ENCODE measurements at places on chromosomes 7 and 10.

- DNase-seq = no peak
Observed at GRCh38 chr10:32337350-32337749, 9.6 kb downstream of the EPC1 start.

GRCh38 chr7:158121441-158122045, 466.1 kb downstream of the PTPRN2 start:
- DNase-seq = no peak

DNA sequence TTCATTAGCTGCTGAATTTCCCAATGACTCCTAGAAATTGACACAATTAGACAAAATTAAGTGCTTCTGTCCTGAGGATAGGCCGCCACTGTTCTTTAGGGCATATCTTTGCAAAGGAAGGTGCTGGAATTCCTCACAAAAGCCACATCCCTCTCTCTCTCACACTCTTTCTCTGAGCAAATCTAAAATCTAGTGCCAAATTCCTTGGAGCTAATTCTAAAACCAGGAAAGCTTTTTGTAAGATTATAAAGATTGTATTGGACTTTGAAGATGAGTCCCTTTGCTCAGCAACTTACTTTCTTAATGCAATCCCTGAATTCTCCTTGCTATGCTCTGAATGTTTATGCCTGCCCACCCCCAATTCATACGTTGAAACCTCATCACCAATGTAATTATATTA, 288.9 kb downstream of the KCNMA1 start:
- DNase-seq = no peak

GRCh38 chr10:81594991-81595390, 280.0 kb upstream of the NRG3 start:
- DNase-seq = no peak

DNA sequence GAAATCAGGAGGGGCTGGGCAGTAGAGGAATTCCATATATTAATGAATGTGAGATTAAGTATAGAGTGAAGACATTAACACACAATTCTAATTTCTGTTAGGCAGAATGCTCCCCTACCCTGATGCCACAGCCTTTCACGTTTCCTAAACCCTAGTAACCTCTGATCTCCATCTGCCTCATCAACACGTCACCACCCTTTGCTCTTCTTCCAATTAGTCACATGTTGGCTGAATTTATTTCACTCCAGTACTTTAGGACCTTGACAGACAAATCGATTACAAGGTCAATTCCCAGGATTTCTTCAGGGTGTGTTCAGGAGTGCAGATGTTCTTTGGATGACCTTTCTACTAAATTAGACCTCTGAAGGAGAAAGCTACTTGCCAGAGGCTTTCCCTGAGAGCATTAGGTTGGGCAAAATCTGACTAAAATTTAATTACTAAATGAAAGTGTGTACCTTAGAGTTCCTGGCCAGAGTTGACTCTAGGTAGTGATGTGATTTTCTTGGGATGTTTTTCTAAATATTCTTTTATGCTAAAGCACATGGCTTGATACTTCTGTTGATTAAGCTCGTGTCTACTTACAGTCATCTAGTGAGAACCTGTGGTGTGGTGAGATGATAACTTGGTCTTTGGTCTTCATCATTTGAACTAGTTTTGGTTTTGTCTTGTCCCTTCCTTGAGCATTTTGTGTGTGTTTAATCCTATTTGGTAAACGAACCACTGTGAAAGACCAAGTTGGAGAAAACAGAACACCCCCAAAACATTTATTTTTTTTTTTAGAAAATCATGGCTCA, 12.7 kb downstream of the AGR2 start:
- no peak for DNase-seq

DNA sequence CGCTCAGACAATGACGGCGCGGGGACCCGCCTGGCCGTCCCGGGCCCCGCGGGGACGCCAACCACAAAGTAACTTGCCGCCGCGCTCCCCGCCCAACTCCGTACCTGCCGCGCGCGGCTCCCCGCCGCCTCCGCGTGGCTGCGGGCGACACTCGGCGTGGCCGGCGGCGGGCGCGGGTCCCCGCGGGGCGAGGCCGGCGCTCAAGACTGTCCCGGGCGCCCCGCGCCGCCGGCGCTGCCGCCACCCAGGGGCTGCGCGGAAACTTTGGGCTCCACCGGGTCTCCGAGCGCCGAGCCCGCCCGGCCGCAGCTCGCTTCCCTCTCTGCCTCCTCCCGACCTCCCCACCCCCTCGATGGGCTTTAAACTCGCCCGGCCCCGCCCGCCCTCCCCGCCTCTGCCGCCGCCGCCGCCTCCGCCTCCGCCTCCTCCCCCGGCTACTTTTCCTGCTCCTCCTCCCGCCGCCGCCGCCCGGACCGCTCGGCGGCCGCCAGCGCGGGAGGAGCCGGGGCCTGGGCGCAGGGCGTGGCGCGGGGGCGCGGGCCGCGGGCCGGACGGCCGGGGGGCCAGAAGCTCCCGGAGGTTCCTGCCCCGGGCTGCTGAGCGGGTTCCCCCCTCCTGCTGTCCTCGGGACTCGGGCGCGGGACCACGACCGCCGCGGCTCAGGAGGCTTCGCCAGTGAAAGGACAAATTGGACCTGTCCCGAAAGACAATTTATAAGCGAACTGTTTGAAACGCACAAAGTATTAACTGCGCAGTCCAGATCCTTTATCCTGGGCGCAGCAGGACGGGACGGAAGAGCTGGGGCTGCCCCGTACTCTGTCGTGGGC, 10.6 kb upstream of the GRB10 start:
- peak; percentile 53 for DNase-seq

DNA sequence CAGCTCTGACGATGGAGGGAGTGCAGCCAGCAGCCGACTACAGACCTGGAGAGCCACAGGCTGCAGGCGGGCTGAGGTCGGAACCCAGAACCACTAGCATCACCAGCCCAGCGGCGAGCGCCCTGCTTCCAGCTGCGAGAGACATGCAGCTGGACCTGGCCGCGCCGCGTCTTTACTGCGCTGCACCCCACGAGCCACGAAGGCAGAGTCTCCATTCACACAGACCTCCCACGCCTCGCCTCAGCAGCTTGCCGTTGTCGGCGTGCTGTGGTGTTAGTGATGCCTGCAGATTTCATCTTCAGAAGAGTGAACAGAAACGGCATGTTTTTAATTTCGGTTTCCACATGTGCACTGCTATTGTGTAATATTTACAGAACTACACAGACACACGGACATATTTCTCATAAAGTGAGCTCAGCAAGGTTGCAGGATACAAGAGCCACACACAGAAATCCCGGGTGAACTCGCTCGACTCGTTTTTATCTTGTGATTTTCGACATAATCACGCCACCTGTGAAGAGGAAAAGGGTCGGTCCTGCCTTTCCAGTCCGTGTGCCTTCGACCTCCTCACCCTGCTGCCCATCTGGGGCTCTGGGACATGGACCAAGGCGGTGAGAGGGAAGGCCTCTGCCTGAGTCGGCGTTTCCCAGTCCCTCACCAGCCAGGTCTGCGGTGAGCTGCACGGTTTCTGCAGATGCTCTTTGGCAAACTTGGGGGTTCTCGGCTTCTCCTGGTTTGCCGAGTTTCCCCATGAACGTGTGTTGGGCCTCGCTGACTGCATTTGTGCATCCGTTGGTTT, 252.2 kb downstream of the ELFN1 start:
- peak; percentile 58 for DNase-seq

DNA sequence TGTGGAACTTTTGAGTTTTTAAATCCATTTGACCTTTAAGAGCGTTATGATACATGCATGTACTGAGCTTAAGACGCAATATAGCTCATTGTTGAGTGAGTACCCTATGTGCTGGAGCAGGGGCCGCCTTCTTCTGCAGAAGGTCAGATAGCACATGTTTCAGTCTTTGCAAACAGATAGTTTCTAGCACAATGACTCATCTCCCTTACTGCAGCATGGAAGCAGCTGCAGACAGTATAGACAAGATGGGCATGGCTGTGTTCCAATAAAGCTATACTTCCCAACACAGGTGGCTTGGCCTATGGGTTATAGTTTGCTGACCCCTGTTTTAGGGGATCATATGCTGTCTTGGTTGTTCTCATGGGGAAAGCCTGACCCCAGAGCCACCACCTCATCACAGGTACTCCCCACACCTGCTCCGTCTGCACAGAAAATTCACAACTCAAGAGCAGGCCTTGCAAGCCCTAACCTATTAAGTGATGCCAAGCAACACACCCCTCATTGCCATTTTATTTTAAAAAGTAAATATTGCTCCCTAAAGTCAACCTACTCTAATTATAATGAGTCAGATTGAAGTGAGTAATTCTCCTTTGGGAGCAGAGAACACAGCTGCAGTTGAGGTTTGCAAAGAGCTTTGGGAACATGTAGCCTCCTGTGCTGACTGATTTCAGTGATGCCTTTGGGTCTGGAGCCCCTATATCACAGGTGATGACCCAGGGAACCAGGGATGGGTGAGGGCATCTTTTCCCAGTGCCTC, 330.1 kb downstream of the PAXIP1 start:
- DNase-seq = no peak

DNA sequence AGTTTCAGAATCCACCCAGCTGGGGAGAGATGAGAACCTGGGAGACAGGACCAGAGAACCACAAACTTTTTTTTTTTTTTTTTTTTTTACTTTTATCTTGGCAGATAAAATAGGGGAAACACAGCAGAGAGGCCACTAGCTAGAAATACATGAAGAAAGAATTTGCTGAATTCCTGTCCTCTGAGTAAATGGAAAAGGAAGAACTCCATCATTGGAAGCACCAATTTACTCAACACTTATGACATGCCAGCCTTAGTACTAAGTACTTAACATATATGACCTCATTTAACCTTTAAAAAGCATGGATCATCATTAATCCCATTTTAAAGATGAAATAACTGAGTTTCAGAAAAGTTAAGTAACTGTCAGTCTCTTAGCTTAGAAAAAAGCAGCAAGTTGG, 343.0 kb upstream of the NPSR1 start:
- no peak for DNase-seq

DNA sequence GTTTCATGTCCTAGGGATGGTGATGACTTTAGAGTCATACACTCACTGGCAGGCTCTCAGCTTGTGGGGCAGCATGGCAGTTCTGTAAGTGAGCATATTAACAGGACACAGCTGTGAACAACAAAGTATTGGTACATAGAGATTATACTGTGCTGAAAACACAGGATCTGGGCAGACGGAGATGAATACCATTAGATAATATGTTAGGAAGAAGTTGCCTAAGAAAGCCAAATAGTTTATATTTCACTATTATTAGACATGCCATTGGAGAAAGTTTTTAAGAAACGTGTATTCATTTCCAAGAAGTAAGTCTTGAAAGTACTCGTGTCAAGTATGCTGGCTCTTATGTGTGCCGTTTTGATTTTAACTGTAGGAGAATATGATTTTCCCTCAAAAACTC, 274.5 kb downstream of the INHBA start:
- peak; percentile 51 for DNase-seq

- DNase-seq = no peak
Observed at GRCh38 chr10:97060441-97061084, 125.2 kb downstream of the SLIT1 start.

DNA sequence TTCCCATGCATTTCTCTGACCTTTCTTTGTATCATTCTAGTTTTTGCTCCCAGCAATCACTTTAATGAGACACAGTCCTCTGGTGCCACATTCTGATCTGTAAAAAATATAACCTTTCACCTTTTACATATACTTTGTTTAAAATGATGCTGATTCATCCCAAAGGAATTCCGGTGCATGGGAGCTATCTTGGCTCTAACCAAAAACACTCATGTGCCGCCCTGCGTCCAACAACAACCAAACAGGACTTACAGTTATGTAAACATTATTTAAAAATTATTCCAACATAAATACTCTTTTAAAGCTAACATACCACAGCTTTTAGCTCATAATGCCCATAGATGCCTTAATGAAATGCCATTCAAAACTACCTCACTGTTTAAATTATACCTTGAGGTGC, 7.7 kb upstream of the OPALIN start:
- no peak for DNase-seq

GRCh38 chr10:53102424-53102823, 329.8 kb upstream of the MBL2 start:
- DNase-seq = no peak

DNA sequence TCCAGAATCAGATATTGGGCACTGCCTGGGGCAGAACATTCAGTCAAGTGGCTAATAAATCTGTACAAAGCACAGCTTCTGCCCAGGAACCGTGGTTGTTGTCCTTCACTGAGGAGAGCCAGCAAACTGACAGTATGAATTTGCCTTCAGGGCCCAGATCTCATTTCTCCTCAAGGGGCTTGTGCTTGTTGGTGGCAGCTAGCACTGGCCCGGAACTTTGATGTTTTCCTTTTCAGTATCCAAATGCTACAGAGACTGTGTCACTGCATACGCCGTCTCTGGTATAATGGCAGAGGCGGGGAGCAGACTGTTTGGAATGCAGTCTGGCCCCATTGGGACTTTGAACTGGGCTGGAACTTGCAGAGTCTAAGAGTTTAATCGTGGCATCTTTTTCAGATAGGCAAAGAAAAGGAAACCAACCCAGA, 30.4 kb upstream of the ADD3 start:
- DNase-seq = no peak
